Eye (tissue), 1 donor: ENCODE measurements at places on chromosomes 4 and X.

GRCh38 chr4:43471950-43472349, 579.4 kb downstream of the GRXCR1 start:
- DNase-seq = no peak

- DNase-seq = no peak
Measured at GRCh38 chr4:111453216-111453615, 692.0 kb upstream of the FAM241A start.

DNA sequence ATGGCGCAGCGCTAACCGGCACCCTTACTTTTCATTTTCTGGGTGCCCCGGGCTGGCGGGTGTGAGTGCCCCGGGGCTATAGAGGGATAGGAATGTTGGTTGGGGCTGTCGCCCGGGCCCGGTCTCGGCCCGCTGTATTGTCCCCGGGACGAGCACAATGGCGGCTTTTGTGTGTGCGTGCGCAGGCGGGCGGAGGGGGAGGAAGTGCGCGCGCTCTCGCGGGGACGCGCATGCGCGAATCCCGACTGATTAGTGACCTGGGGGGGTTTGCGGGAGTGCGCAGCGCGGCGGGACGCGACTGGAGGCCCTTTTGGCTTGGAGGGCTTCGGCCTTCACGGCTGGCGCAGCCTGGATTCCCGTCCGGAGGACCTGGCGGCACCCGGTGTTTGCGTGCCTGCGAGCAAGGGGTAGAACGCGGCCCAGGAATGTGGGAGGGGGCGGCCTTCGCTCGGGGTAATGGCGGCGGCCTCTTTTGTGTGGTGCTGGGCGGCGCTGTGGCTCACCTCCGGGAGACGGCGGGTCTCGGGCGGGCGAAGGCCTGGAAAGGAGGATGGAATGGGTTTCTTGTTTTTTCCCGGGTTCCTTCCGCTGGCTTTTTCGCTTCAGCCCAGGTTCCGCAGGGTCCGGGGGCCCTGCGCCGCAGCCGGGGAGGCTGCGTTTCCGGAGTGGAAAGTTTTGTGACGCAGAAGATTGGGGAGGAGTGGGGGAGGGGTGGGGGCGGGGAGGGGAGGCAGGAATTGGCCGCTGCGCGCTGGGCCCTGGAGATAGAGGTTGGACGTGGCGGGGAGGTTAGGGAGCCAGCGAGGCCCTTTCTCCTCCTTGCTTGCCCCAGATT, 618 bp downstream of the DDX3X start:
- peak; percentile 93 for DNase-seq

DNA sequence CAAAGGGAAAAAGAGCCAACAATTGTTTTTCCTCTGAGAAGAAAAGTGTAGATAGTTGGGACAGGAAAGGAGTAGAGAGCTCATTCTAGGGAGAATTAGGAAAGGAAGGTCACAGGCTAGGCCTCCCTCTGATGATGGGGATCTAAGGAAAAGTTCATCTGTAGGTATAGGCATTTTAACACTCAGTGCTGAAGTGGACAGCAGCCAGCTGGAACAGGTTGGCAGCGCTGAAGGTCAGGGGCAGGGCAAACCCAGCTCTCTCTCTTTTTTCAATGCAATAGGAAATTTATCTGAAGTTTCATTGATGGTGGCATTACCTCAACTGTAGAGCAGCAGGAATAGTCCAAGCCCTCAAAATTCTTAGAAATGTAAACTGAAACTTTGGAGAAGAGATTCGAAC, 98.5 kb upstream of the ETNPPL start:
- peak; percentile 31 for DNase-seq

DNA sequence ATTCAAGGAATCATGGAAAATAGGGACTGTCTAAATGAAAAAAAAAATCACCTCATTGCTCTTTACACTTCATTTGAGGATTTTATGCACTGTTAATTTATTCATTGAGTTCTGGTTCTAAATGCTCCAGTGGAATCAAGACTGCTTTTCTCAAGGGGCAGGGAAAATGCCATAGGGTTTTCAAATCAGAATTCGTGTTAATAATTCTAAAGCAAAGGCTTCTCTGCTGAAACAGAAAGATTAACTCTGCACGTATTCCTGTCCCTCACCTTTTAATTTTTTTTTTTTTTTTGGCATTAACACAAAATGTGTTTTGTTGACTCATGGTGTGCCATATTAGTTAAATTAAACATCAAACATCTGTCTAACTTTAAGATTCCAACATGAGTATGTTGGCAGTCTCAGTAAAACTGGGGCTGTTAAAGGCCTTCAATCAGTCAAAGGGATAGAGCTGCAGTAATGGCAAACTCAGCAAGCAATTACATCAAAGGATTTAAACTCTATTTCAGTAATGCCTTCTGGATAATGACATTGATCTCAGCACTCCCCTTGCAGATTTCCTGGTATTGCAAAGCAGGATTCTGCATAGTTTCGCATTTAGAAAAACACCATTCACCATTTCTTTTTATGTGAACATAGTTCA, 878.1 kb downstream of the RAPGEF2 start:
- peak; percentile 34 for DNase-seq

DNA sequence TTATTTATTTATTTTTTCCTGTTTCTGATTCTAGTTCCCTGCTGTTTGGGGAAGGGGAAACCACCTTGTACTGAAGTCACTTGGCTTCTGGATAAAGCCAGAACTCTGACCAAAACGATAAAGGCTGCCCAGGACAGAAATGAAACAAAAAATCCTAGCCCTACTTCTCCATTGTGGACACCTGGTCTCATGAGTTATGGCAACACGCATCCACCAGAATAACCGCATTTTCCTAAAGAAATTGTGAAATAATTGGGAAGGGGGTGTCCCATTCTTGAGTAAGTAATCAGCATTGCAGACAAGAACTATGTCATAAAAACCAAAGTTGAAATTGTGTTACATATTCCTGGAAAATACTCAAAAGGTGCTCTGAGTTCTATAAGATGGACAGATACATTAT, 42.1 kb downstream of the SLC9A7 start:
- DNase-seq = no peak
